MG63 (cell line): ENCODE measurements at places on chromosomes 3 and 15. TPM values are rescaled to one million over a fixed set of nuclear protein-coding genes. Genes with fewer than 3 reads are reported as not detected.

DNA sequence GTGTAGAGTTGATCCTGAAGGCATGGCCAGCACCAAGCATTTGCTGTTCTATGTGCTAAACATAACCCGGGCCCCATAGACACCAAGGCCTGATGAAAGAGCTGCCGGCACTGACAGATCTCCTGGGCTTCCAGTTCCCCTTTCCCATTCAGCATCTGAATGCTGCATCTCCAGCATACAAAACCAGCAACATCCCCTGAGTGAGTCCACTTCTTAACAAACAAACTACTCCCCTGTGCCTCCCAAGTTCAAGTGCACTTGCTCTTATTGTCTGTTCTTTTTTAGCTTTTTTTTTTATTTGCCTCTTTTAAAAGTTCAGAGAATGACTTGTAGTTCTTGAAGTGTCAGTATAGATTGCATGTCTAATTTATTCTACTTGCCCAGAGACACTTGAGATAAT lies 156.0 kb downstream of the EDEM1 start:
- DNase-seq: no peak

DNA sequence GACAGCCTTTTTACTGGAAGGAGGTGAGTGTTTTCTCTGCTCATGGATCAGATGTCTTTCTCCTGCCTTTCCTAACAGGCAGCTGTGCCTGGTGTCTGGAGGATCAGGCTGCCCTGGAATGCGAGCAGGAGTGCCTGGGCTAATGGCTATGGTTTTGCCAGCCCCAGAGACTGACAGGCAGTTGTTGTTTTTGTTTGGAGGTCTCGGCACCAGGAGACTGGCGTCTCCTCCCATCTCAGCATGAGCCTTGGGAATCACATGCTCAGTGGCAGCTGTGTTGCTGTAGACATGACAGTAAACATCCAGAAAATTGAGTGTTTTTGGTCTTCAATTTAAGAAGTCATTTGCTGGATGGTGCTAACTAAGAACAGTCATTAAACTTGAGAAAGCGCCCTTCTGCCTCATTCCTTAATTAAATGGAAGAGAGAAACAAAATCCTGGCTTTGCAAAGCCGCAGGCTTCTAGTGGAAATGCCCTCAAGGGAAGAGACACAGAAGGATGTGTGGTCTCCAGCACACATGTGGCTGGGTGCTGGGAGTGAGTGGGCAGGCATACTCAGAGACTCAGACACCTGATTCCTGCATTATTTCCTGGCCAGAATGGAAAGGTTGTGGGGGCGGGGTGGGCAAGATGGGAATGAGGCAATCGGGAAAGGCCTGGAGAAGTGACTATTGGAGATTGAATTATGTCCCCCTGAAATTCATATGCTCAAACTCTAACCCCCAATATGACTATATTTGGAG lies 97.0 kb upstream of the NMNAT3 start:
- no peak for DNase-seq

- no peak for DNase-seq
Measured at GRCh38 chr3:58074116-58074715, 66.0 kb downstream of the FLNB start.

GP5 gene
- total RNA-seq: not detected in 2 replicates

DNA sequence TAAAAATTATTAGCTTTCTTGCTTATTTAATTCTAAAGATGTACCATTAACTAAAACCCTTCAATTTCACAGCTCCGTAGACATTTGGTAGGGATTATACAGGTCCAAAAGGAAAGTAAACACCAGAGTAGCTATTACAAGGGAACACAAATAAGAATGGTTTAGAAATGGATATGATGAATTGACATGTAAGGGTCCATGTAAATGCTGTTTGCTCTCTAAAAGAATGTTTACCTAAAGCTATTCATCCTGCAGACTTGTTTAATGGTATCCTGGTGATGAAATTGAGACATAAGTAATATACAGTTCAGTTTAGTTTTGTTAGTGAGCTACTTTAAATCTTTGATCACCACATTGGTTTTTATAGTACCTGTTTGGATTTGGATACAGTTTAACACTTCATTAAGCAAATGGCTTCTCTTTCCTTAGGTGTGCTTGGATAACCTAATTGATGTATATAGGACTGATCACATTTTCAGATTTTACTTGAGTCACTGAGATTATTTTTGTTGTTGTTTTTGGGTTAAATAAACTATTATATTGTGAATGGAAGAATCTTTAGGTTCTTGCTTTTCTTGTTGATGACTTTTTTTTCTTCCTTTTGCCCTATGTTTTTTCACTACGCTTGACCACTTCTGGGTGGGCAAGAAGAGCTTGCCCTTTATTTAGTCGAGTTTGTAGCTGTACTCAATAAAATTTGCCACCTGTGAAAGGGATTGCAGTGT lies 115.4 kb downstream of the TCF12 start:
- no peak for DNase-seq

DNA sequence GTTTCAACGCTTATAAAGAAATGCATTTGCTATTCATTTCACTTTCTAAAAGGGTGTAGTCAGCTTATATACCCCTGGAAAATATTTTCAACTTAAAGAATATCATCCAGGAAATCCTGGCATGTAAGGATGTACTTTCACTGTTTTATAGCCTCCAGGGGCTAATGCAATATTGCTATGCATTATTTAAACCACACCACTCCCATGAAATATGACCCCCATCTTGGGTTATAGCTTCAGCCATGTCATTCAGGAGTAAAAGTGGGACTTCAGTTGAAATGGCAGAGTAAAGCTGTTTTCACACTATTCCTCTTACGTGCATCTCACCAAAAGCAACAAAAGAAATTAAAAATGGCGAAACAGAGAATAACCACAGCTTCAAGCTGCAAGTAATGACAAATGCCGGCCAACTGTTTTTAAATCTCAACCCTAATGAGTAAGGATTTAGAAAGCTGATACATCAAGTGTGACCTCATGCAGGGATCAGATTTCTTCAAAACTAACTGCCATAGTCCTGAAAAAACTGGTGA lies 84.5 kb downstream of the COL6A6 start:
- DNase-seq: no peak

GRCh38 chr3:127387119-127387518 lies 99.3 kb upstream of the PRR20G start:
- DNase-seq: no peak

HDGFL3 gene
- total RNA-seq: 24.9 and 42.7 TPM in 2 replicates

GRCh38 chr3:126035362-126036050 lies 48.4 kb downstream of the SLC41A3 start:
- DNase-seq: no peak

GHSR gene
- total RNA-seq: not detected in 2 replicates

FETUB gene
- total RNA-seq: not detected in 2 replicates

GRCh38 chr3:172038798-172039435 lies 461 bp upstream of the FNDC3B start:
- peak; percentile 35 for DNase-seq

- no peak for DNase-seq
Measured at GRCh38 chr15:97654481-97655076, 305.9 kb upstream of the ARRDC4 start.

DNA sequence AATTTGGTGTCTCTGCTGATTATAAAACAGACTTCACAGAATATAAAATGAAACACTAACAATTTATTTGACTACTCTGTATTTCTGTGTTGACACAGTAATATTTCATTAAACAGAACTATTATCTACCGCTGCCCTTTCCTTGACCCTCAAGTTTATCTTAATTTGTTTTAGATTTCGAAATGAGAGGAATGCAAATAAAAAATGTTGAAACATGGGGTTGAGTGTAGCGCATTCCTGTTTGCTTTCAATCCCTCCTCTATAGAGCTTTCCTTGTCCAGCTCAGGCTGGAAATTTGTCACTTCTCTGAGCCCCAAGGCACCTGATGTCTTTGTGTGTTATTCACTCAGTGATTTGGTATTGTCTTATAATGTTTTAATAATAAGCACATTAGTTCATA lies 550.2 kb downstream of the ZBBX start:
- DNase-seq: no peak

DRD3 gene
- not detected in 2 replicates for total RNA-seq

DNA sequence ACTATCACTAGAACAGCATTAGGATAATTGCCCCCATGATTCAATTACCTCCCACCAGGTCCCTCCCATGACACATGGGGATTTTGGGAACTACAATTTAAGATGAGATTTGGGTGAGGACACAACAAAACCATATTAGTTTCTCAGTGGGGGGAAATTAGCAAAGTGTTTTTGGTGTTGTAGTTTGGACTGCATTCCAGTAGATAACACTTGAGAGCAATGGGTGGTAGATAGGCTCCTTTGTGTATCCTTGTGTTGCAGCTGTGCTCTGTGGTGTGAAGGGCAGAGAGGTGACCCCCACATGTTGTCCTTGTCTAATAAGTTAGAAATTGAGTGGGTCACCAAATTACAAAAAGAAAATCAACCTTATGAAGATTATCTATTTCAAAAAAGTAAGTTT lies 223.8 kb downstream of the SATB1 start:
- no peak for DNase-seq

- DNase-seq: no peak
Measured at GRCh38 chr3:72101494-72101893, 316.5 kb upstream of the PROK2 start.

ROBO1 gene
- total RNA-seq: 3.2 and 7.0 TPM in 2 replicates

- peak; percentile 57 for DNase-seq
Measured at GRCh38 chr3:94249491-94250079, 186.7 kb downstream of the NSUN3 start.

- DNase-seq: no peak
Measured at GRCh38 chr3:104286645-104287044, 1080.1 kb upstream of the ALCAM start.

PDIA3 gene
- total RNA-seq: 441 and 532 TPM in 2 replicates

DNA sequence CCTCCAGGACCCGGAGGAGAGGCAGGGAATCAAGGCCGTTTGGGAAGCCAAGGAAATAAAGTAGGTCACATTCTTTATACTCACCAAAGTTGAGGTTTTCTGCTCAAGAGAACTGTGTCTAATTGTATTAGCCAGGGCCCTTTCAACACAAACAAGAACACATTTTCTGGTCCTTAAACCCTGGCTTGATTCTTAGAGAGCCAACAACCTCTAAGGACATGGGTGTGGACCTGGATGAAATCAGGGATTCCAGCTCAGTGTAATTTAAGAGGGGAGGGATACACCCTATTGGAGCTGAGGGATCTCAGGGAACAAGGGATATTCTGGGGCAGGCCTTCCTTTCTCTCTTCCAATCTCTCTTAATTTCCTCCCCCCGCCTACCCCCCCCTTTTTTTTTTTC lies 104.8 kb downstream of the COL6A6 start:
- no peak for DNase-seq

DNA sequence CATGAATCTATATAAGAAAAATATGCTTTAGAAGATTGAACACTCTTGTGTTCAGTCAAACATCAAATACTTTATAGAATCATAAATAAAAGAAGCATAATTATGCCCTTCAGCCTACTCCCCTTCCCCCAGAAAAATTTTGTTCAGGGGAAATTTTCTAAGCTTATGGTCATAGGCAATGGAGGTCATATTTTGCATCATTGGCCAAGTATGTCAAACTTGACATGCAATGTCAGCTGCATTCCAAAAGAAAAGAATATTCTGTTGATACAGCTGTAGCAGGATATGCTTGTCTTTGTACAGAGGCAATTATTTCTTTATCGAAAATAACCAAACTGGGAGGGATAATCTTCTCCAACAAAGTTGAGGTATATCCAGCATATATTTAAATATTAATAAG lies 328.2 kb downstream of the ZIC1 start:
- DNase-seq: no peak

DNA sequence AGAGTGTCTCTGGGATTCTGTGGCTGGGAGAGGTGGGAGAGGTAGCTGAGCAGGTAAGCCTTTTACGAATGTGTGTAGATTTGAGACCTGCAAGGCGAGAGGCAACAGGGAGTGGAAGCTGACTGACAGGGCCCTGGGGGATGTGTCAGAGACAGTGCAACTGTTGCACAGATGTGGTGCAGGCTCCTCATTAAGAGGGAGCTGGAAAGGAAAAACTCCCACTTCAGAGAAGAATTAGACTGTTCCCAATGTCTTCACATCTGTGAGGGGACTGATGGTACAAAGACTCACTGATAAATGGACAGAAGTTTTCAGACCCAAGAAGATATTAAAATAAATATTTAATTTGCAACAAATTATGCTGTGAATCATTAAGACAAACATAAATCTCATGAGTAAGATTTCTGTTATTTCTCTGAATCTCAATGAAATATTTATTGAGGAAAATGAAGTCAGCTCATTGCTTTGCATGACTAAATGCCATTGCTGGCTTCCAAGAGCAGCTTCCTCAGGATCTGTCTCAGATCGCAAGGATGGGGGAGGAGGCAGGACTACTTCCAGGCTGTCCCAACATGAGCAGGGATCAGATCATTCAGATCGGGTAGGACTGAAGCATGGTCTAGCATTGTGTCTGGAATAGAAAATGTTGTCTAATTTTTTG lies 127.3 kb upstream of the ROPN1 start:
- DNase-seq: peak; percentile 89

GRCh38 chr3:70854108-70854507 lies 541.7 kb upstream of the MDFIC2 start:
- DNase-seq: no peak

DNA sequence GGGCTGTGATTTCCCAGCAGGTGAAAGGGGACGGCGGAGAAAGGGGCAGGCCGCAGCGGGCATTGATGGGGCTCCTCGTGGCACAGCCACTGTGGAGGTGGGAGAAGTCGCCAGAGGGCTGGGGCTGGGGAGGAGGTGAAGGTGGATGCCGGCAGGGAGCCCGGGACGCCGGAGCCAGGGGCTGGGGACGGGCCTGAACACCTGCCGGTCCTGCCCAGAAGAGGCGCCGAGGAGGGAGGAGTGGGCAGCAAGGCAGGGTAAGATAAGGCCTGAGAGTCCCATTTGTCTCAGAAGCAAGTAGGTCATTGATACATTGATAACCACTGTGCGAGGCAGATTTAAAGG lies 571 bp upstream of the RARRES1 start:
- DNase-seq: no peak

GRCh38 chr3:60101621-60102020 lies 1051.8 kb upstream of the CFAP20DC start:
- DNase-seq: no peak

- DNase-seq: no peak
Measured at GRCh38 chr15:51576286-51576850, 46.2 kb downstream of the DMXL2 start.

GRCh38 chr3:156655819-156656550 lies 18.4 kb upstream of the TIPARP start:
- no peak for DNase-seq
